Bone marrow (tissue), 2 donors: ENCODE measurements at places on chromosomes 12 and 14.

DNA sequence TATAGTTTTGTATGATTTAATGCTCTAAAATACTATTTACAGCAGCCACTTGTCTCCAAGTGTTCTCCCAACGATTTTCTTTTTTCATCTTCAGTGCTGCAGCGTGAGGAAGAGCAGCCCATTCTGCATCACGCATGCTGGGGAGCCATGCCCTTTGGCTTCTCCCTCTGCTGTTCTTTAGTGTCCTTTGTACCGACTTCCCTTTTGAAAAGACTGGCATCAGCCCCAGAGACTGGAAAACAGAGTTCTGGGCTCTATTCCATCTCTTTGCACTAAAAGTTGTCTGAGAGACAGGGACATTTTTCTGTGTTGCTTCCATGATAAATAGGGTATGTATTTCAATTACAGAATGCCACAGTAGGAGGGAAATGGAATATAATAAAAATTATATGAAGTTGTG lies 105.1 kb downstream of the RERG start:
- no peak for DNase-seq

DNA sequence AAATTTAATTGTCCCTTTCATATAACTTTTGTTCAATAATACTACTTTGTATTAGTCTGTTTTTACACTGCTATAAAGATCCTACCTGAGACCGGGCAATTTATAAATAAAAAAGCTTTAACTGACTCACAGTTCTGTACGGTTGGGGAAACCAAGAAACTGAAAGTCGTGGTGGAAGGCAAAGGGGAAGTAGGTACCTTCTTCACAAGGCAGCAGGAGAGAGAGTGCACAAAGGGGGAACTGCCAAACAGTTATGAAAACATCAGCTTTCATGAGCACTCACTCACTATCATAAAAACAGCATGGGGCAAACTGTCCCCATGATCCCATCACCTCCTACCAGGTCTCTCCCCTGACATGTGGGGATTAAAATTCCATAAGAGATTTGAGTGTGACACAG lies 1069.0 kb downstream of the FSCB start:
- DNase-seq, result no peak

DNA sequence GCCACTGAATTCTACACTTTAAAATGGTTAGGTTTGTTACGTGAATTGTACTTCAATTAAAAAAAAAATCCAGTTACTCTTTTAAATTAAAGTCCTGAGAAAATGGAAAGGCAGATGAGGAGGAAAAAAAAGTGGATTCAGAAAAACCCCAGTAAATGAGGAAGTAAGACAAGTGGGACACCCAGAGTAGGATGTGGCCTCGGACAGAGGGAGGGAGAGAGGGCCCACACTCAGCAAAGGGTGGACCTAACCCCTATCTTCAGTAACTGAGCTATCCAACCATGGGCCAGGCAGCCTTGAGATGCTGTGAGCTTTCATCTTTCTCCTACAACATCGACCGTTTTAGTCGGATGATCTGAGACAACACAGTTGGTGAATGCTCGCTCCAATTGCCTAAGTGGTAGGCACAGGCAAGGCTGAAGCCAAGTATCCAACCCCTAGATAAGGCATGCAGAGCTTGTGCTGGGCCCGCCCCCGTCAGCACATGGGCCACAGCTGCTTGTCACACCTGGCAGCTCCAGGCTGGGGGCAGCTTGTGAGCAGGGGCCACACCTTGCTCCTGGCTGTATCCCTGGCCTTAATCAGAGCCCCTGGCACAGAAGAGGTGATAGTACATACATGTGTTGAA lies 142.1 kb downstream of the TTC7B start:
- DNase-seq, result no peak

DNA sequence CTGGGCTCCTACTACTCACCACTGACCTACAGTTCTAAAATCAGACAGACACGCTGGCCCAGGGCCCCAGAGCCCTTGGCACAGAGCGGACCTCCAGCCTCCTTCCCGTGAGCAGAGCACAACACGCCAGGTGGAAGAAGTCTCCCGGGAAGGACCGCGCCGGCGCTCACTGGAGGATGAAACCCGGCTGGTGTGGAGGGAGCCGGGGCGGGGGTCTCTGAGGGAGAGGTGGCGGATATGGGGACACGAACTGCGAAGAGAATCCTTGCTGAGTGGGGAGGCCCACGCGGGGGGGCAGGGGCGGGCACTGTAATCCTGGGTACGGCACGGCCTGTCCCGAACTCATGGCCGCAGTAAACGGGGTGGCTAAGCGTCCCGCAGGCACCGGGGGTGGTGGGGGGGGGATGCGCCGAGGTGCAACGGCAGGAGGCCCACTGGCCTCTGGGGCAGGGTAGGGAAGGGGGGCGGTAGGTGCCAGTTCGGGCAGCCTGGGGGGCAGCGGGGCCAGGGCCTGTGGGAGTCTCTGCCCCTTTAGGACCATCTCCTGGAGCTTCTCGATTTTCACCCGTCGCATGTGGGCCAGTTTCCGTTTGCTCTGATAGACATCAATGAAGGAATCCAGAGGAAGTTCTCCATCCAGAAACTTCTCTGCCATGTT lies 28.8 kb downstream of the VPS37B start:
- no peak for DNase-seq

DNA sequence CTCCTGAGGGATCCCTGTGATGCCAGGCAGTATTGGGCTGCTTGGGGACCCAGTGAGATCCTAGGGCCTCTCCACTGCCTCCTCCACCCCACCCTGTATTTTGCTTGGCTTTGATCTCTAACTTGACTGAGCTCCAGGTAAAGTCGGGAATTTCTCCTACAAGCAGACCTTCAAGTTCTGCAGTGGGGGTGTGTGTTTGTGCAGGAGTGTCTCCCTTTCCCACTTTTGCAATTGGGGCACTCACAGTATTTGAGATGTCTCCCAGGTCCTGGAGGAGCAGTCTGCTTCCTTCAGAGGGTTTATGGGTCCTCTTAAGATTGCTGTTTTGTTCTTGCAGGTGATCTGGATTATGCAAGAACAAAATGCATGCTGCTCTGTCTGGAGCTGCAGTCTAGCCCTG lies 68.9 kb downstream of the ALG10B start:
- DNase-seq, result no peak

DNA sequence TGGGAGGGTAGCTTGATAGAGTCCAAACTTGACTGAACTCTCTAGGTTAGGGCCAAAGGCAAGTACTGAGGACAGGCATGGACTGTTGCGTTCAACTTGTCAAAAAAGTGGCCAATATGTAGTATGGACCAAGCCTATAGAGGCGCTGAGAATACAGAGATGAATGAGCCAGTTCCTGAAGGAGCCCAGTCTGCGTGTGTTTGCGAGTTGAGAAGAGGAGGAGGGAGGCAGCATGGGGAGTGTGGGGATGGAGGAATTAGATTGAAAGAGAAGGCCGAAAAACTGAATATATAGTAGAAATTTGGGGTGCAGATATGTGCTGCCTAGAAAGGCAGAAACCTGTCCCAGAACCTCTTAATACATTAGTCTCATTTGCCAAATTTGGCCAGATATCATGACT lies 412.4 kb downstream of the PCNX1 start:
- DNase-seq, result no peak

GRCh38 chr12:12474471-12474928 lies 88.2 kb downstream of the DUSP16 start:
- no peak for DNase-seq

DNA sequence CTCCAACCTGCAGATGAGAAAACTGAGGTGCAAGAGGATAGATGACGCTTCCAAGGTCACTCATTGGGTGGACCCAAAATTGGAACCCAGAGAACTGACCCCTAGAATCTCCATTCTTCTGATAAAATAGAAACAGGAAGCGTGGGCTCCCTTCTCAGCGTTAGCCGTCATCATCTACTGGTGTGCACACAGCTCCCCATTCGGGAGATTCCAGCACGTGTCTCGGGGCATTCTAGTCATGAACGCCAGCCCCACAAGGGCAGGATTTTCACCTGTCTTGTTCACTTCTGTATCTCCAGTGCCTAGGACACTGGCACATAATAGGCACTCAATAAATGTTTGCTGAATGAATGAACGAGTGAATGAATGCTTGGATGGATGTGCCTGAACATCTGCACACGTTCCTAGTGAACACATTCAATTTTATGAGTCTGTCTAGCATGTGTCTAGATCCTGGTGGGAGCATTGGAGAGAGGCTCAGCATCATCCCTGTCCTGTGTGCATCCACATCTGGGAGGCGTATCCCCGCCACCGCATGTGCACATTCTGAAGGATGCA lies 30.5 kb downstream of the RASAL1 start:
- DNase-seq, result no peak

GRCh38 chr14:105165134-105165704 lies 3.4 kb downstream of the JAG2 start:
- no peak for DNase-seq

DNA sequence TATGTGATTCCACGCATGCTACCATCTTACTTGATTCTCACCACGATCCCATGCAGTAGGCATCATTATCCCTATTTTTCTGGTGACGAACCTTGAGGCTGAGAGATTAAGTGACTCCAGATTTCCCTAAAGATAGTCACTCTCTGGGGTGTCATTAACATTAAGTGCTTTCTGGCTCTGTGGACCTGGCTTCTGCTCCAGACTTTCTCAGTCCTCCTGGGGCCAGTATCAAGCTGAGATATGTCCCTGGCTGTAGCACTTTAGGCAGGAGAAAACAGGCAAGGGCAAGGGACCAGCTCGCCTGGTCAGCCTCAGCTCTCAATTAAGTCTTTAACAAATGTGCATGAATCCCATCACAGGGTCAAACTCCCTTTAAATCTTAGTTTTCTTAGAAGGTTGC lies 38.3 kb upstream of the PRB2 start:
- no peak for DNase-seq

- no peak for DNase-seq
These were observed 37.6 kb downstream of the MUCL1 start for GRCh38 chr12:54891717-54892478.

- DNase-seq, result no peak
These were observed 3.7 kb upstream of the PTPRB start for GRCh38 chr12:70640901-70641300.

- DNase-seq, result no peak
These were observed 172.3 kb upstream of the NOS1 start for GRCh38 chr12:117533687-117534086.

- DNase-seq, result no peak
These were observed 34.0 kb downstream of the CD9 start for GRCh38 chr12:6234214-6234613.

GRCh38 chr12:43291516-43291915 lies 260.5 kb downstream of the ADAMTS20 start:
- DNase-seq, result no peak

DNA sequence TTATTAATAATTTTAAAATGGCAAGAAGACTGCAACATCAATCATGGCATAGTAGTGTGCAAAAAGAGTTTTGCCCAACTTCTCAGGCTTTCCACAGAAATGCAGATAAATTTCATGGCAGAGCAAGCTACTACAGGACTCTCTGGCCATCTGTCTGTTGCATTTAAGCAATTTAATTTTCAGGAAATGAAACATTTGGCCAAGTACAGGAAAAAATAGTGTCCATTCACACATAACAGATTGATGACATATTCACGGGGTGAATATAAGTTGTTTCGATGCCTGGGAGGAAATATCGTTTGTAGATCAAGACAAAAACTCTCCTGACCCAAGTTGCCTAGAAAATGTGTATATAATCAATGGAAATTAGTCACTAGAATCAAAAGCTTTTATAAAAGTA lies 324.0 kb downstream of the PRKD1 start:
- DNase-seq, result no peak

GRCh38 chr14:26414926-26415325 lies 182.9 kb downstream of the NOVA1 start:
- no peak for DNase-seq
